ENCODE measurements at places on chromosomes 4 and X.

GRCh38 chr4:150305995-150306394 lies 227.8 kb downstream of the DCLK2 start:
- DNase-seq: no peak

DNA sequence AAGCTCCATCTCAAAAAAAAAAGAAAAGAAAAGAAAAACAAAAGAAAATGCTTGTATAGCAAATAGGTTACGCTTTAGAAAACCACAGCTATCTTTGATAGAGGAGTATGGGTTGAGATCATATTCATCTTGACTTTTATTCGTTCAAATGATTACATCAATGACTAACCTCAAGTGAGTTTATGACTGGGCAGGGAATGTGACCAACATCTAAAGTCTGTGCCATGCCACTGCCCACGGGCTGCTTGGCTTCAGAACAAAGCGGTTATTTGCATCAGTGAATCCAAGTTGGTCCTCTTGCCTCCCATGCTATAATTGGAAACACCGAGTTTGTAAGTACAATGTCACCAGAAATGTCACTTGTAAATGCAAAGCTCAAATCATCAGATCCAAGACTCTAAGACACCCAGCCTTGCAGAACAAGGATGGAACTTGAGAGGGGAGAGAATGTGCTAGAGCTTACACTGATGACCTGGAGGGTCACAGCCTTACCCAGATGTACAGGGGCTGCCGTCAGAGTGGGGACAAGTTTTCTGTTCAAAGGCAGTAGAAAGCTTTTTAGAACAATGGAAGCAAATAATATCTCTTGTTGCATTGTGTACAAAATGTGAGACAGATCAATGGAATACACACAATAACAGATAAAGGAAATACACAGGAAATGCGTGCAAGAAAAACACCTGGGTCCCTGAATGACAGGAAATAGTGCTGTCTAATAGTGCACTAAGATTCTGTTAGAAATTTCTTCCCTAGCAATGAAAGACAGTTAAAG lies 8.4 kb upstream of the OPN1LW start:
- no peak for DNase-seq

GRCh38 chrX:101685923-101686322 lies 26.3 kb upstream of the ARMCX2 start:
- no peak for DNase-seq

GRCh38 chr4:93467484-93468155 lies 360.9 kb upstream of the ATOH1 start:
- DNase-seq: no peak

DNA sequence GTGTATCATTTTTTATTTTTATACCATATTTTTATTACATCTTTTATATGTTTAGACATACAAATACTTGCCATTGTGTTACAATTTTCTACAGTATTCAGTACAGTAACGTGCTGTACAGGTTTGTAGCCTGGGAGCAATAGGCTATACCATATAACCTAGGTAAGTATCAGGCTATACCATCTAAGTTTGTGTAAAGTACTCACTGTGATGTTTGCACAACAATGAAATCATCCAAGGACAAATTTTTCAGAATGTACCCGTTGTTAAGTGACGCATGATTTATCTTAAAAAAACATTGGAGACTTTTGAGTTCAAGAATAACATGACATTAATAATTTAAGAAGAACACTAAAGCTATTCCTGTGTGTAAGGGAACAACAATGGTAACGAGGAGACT lies 96.0 kb upstream of the LEF1 start:
- no peak for DNase-seq

GRCh38 chr4:119858176-119858575 lies 208.5 kb downstream of the MAD2L1 start:
- no peak for DNase-seq

- no peak for DNase-seq
Observed at GRCh38 chr4:112378858-112379257, 81.7 kb downstream of the ALPK1 start.
